ENCODE measurements at places on chromosomes 5 and 9. TPM values are rescaled to one million over a fixed set of nuclear protein-coding genes. Genes with fewer than 3 reads are reported as not detected.
A peak's percentile ranks its signal among the peaks of the same experiment; 100 is the strongest.

Gene SPATA31A3
- not detected for total RNA-seq

Gene KCNMB1
- not detected for total RNA-seq

Gene CDH9
- total RNA-seq = not detected

Gene RFESD
- total RNA-seq = 1.8 TPM

Gene MARVELD2
- total RNA-seq = 40.9 TPM

Gene TLX3
- total RNA-seq = 6.5 TPM

- no peak for DNase-seq
These were observed 286.6 kb upstream of the IZUMO3 start for GRCh38 chr9:24832307-24832706.

DNA sequence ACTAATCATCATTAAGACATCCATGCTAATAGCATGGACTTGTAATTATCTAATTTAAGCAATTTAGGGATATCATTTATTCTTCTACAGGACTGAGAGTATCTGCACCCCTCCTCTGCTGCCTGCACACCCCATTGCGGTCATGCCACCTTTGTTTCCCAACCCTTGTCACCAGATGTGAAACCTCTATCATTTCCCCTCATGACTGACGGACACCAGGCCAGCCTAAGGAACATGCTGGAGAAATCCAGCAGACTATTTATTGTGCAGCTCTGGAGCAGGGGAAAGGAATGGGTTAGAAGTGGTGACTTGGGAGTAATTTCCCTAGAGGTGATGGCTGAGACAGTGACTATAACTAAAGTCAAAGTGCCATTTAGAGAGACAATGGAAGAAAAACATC lies 40.7 kb downstream of the UGCG start:
- no peak for DNase-seq

- no peak for DNase-seq
These were observed 112.6 kb upstream of the CCDC112 start for GRCh38 chr5:115409094-115409493.

GRCh38 chr9:110143950-110144545 lies 63.9 kb downstream of the C9orf152 start:
- DNase-seq = no peak

DNA sequence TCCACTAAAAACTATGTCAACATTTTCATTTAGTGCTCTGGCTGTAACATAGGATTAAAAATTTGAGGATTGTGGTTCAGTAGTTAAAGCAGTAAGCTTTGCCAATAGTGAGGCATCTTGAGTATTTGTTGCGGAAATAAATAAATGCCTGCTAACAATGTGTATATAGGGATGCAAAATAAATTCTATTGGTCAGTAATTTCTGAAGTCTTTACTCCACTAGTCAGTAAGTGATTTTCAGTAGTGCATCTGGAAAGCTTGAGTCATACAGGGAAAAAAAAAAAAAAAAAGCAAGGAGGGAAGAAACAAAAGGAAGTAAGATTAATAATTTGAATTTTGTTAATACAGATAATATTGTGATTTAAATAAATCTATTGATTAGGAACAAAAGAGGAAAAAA lies 21.0 kb downstream of the NIPBL start:
- no peak for DNase-seq

GRCh38 chr5:219460-219863 lies 1.3 kb downstream of the SDHA start:
- no peak for DNase-seq

DNA sequence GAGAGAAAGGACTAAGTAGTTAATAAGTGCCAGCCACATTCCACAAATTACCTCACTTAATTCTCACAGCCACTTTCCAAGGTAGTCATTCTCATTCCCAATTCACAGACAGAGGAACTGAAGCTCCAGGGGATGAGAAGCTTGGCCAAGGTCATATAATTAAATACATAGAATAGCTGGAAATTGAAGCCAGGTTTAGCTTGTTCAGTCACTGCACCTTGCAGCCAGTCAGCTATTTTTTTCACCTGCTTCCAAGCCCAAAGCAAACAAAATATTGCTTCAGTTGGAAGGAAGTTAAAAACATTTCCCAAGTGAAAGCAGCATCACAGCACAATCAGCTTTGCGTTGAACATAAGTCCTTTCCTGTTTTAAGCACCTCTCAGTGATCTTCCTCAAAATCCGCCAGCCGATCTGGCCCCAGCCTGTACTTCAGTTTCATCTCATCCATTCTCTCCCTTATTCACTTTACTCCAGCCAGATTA lies 4.8 kb downstream of the ALDH1A1 start:
- no peak for DNase-seq

GRCh38 chr9:110266795-110267194 lies 10.5 kb upstream of the TXN start:
- DNase-seq = no peak

DNA sequence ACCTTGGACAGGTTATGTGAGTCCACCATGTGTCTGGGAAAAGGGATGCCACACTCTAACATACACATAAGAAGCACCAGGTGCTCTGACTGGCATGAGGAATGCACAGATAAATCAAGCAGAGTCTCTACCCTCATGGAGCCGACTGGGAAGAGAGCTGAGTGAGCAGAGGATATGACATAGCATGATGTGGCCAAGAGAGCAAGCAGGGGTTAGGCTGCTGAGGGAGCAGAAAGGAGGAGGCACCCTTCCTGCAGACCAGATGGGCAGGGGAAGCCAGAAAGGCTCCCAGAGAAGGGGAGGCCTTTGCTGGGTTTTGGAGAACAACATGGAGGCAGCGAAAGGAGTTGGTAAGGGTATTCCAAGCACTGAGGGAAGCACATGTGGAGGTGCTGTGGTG lies 223.1 kb downstream of the GNA14 start:
- no peak for DNase-seq

DNA sequence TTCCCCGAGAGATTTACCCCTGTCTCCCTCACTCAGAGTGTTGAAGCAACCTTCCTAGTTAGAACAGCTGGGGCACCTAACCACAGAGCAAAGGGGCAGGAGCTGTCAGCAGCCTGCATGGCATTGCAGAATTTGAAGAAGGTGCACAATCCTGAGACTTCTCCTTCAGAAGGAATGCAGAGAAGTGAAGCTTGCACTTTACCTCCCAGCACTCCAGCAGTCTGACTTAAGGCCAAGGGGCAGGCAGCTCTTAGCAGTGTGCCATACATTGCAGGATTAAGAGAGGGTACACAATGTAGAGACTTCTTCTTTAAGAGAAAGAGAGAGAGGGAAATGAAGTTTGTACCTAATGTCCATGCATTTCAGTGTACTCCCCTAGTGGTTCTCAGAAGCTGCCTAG lies 236.0 kb upstream of the FBXL7 start:
- no peak for DNase-seq

DNA sequence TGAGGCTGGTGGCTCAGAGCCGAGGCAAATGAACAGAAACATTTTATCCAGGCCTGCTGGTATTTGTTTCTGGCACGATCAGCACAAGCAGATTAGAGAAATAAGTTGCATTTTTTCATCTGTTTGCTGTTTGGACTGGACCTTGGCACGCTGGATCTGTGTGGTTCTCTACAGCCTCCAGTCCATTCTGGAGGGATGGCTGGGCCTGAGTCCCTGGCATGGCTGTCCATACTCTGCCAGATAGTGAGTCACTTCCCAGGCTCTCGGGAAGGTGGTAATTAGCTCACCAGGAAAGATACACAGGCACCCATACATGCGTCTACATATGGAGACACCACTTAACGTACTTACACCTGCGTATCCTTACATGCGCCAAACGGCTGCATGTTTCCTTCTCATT lies 78.6 kb downstream of the SPRY4 start:
- no peak for DNase-seq

DNA sequence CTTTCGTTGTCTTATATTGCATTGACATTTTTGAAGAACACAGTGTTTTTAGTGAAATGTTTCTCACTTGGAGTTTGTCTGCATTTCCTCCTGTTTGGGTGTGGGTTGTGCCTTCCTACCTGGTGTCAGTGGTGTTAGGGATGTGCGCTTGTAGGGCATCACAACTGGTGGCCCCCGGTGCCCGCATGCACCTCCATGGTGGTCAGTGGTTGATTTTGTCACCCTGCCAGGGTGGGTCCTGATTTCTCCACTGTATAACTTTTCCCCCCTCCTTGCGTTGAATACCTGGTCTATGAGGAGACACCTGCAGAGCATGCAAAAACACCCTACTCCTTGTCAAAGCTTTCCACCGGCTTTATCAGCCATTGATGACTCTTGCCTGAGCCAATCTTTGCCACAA lies 132.9 kb downstream of the BARX1 start:
- DNase-seq = no peak

DNA sequence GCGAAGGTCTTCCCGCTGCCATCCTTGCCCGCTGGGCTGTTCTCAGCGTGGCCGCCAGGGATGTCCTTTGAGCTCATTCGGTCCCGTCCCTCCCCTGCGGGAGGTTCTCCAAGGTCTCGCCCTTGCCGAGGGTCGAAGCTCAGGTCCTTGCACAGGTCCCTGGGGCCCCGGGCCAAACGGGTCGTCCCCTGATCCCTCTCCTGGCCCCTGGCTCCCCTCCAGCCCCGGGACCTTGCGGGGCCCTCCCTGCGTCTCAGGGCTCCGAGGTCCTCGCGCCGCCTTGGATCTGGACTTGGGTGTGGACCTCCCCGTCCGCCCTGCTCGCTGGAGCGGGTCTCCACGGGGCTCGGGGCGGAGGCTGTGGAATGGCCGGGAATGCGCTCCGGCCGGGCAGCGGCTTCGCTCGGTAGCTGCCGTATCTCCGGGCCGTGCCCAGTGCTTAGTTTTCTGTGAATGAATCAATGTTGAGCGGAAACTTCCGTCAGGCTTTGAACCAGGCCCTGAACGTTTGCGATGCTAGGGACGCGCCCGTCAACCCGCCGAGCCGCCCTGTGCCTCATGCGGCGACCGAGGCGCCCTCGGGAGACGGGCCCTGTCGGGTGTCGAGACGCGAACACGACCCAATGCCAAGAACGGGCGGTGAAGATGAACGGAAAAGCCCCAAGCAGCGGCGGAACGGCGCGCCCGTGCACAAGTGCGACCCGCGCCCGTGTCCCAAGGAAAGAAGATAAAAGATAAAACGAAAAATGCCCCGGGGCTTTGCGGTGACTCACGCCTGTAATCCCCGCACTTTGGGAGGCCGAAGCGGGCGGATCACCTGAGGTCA lies 780 bp downstream of the RNU6ATAC start:
- peak; percentile 52 for DNase-seq

GRCh38 chr5:110351430-110351829 lies 375.0 kb downstream of the TMEM232 start:
- DNase-seq = no peak

GRCh38 chr5:153880106-153880505 lies 158.6 kb downstream of the FAM114A2 start:
- DNase-seq = no peak

DNA sequence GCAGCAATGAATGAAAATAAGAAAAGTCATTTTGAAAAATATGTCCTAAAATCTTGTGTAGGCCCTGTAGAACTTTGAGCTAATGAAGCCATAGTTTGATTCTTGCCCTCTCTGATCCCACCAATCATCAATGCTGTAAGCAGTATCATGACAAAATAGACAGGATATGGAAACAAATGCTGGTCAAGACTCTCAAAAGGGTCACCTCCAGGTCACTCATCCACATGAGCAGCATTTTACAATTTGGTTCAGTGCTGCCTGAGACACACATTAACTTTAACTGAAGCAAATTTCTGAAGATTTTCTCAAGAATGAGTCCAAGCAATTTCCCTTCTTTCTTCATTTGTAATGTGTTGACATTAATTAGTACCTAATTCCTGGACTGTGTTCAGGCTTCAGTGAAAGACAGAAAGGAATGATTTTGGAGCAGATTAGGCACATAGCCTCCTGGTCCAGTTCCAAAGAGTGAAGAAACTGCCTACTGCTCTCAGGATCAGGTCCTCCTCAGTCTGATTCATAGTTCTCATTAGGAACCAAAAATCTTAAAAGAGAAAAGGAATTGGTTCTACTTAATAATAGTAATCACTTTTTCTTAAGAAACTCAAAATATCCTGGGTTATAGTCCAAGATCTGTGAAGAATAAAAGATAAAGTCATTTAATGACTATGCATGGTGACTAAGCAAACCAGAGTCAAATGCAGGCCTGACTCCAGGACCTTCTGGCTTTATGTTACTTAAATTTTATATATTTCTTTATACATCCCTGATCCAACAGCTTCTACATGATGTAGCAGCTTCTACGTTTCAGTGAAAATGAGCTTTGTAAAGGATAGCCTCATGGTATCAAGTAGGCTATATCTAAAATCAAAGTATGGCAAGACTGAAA lies 192.1 kb upstream of the RGMB start:
- no peak for DNase-seq

All from Calu3 (cell line).